RPMI8226 (cell line): ENCODE measurements at places on chromosomes 3 and 15.

- peak; percentile 65 for DNase-seq
Measured at GRCh38 chr3:112767177-112767576, 79.5 kb downstream of the CD200R1L start.

DNA sequence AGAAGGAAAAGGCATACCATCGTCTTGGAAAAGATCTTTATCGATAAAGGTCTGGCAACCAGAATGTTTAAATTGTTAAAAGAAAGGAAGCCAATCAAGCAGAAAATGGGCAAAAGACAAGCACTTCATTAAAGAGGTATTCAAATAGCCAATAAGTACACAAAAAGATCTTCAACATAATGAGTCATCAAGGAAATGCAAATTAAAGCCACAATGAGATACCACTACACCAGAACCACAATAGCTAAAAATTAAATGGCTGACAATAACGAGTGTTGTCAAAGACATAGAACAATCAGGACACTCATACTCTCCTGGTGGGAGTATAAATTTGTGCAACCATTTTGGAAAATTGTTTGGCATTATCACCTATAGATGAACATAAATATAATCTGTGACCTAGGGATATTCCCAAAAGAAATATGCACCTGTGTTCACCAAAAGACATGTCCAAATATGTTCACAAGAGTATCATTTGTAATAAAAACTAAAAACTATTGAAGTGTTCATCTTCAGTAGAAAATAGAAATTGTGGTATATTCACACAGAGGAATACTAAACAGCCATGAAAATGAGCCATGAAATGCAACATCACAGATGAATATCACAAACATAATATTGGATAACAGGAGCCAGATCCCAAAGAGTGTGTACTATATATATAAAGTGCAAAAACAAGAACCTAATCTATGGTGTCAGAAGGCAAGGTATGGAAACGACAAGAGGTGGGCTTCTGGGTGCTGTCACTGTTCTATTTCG lies 14.4 kb upstream of the BTBD1 start:
- DNase-seq = no peak

GRCh38 chr15:66065325-66065724 lies 188.2 kb downstream of the MEGF11 start:
- no peak for DNase-seq

DNA sequence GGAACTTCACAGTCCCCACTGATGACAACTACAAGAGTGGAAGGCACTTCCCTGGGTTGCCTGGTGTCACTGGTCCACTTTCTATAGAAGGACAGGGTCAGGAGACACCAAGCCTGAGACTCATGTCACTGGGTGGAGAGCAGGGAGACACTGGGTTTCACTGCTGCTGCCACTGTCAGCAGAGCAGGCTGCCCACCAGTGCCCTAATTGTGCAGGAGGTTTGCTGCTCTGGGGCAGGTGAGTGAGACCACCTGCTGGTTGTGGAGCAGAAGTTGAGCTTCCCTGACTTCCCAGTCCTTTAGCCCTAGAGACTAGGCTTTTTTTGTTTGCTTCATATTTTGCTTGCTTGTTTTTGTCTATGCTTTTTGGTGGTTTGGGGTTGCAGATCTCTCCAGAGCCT lies 528.4 kb upstream of the RGMA start:
- no peak for DNase-seq

DNA sequence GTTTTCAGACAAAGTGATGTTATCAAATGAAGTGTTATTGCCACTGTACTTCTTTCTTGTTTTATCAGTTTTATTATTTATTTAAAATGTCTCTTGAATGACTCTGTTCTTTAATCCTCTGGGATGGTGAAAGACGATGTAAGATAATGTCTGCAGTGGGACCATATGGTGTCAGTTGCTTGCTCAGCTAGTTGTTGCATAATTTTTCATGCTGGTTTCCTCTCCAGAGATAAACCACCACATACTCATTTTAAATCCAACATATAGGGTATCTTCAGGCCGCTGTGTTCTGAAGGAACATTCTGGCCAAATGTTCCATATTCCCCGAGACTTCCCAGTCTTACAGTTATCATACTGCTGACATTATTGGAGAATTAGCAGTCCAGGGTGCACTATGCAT lies 75.9 kb downstream of the GABRG3 start:
- no peak for DNase-seq

DNA sequence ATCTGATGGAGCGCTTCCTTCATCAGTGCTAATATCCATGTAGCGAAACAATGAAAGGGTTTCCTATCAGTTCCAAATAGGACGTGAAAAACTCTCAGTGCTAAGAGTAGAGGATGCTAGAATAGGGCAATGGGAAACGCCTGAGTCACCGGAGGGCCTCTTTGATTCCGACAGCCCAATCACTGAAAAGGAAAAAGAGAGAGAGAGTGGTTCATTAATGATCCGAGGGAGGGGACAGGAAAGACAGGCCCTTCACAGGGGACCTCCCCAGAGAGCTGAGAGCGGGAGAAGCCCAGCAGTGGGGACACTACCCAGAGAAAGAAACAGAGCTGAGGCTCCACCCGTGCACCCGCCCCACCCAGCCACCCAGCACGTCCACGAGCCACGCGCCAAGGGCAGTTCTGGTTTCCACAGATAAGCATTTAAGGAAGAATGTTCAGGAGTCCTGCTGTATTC lies 76.9 kb downstream of the RPN1 start:
- DNase-seq = no peak

- DNase-seq = no peak
Measured at GRCh38 chr3:28042707-28043106, 198.7 kb upstream of the CMC1 start.

- peak; percentile 68 for DNase-seq
Measured at GRCh38 chr3:46496746-46497555, 825 bp upstream of the RTP3 start.

GRCh38 chr3:12663401-12663935 lies 449 bp downstream of the RAF1 start:
- DNase-seq = no peak

DNA sequence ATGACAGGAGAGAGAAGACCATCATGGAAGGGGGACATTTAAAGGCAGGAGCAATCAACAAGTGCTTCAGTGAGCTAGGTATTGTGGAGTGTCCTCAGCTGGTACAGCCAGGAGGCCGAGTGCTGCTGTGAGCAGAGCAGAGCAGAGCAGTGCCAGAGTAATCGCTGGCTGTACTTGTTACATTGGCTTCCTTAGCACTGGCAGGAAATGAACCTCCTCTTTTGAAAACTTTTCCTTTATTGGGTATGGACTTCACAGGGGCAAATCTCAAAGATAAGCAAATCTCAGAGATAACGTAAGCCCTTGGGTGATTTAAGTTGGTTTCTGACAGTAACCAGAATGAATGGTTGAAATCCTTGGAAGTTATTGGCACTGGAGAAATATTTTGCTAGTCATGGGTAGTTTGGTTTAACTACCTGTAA lies 2.1 kb downstream of the SH3GL3 start:
- DNase-seq = no peak

- DNase-seq = no peak
Measured at GRCh38 chr3:22777834-22778233, 425.3 kb upstream of the UBE2E2 start.

DNA sequence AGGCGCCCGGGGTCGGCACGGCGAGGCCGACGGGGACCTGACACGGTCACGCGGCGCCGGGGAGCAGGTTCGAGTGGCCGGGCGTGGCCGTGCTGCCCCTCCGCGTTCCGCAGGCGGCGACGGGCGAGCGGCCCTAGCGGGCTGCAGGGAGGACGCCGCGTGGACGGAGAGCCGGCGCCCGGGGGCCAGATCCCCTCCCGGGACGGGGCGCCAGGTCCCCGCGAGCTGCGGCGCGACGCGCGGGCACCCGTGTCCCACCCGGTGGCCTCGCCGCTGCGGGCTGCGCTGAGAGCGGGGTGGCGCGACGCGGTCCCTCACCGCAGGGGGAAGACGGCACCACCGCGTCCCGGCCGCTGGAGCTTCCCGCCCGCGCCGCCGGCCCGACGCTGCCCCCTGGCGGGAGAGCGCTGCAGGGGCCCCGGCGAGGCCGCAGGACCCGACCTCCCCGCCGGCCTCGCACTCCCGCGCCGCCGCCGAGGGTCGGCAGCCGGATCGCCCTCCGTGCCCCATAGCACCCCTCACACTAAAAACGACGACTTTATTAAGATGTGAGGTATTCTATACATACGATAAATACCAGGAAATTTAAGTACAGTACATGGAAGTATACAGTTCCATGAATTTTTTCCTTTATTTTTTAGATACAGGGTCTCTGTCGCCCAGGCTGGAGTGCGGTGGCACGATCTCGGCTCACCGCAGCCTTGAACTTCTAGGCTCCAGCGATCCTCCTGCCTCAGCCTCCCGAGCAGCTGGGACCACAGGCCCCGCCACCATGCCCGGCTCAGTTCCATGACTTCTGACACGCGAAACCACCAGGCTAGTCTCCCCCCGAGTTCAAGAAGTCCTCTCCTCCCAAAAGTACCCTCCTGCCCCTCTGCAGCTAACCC lies 1.3 kb upstream of the PIGZ start:
- peak; percentile 81 for DNase-seq

GRCh38 chr3:128080323-128081080 lies 28.3 kb downstream of the SEC61A1 start:
- DNase-seq = no peak

DNA sequence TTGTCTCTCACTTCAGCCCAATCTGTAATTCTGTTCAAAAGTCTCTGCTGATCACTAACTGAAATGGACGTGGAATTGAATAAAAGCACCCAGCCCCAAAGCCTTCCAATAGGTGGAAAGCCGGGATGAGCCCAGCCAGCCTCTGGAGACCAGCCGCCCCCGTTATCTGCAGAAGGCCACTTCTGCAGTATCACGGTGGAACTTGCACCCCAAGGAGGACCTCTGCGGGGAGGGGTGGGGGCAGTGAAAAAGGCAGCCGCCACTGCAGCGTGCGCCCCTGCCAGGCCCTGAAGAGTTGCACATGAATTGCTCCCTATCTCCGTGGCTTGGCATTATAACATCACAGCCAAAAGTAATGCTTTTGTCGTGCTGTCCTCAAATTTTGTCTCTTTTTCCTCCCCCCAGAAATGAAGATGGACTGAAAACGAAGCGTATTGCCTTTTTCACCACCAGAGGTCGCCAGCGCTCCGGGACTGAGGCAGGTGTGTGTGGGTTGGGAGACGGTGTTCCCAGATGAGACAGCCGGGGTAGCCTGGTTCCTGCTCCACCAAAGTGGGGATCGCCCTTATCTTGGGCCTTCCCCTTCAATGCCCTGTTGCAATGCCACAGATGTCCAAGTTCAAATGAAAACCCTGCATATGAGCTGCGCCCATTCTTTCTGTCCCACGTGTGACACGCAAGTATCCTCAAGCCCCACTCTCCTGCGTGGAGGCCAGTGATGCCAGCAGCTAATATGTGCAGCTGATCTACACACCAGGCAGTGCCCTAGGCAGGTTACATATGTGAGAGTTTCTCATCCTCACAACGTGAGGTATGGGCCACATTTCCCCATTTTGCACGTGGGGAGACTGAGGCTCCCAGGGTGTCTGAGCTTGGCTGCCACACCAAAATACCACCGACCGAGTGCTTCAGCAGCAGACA lies 96.0 kb downstream of the LRRK1 start:
- DNase-seq = peak; percentile 59

- DNase-seq = no peak
Measured at GRCh38 chr3:4107430-4107829, 195.7 kb upstream of the SETMAR start.

DNA sequence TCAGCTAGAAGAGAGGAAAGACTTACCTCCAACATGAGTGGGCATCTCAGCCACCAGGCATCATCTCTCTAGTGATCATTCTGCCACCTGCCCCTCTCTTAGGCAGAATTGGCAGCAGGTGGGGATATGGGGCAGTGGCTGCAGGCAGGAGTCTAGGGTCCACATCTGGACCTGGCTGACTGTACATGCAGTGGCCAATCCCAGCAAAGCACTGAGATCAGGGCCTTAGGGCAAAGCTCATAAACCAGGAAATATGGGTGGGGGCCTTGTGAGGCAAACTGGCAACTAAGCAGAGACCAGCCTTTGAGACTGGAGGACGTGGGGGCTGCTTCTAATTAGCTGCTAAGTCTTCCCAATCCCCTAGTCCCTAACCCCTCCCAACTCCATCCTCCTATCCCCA lies 12.9 kb downstream of the POMGNT2 start:
- no peak for DNase-seq

- DNase-seq = peak; percentile 43
Measured at GRCh38 chr15:94229591-94230369, 1.6 kb upstream of the MCTP2 start.

- no peak for DNase-seq
Measured at GRCh38 chr3:10312861-10313260, 8.1 kb downstream of the SEC13 start.

- no peak for DNase-seq
Measured at GRCh38 chr3:13022348-13023234, 50.6 kb downstream of the IQSEC1 start.

- DNase-seq = no peak
Measured at GRCh38 chr3:53259427-53260259, 3.8 kb upstream of the TKT start.

GRCh38 chr15:40418126-40418525 lies 12.5 kb downstream of the IVD start:
- DNase-seq = no peak

GRCh38 chr3:150114273-150114672 lies 143.6 kb upstream of the PFN2 start:
- DNase-seq = no peak

GRCh38 chr3:95738045-95738444 lies 1076.3 kb upstream of the EPHA6 start:
- no peak for DNase-seq

DNA sequence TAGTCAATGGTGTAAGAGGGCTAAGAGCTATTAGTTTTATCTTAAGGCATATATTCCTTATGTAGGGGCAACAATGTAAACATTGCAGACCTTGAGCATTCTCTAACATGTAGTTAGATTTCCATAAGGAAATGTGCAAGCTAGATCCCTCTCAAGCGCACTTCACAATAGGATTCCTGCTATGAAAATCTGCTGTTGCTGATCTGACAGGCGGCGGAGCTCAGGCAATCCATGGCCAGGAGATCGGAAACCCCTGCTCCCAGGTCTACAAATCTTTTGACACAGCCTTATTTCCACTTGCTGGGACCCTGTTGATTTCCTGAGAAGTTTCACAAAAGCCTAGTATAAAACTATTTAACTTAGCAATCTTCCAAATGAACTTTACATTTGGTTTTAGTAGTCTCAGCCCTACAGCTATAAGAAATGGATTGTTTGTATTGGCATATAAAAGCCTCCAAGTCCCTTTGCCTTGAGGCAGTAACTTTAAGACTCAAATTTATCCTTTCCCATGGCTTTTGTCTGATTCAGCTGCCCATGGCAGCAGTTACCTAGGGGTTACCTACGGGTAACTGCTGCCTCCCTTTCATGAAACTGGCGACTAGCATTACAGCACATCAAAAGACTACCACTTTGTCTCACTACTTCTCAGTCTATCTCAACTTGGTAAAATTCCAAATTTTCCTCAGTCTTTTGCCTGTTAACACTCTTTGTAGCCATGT lies 22.7 kb downstream of the TRA2B start:
- no peak for DNase-seq

GRCh38 chr15:48144889-48145288 lies 24.1 kb downstream of the SLC24A5 start:
- DNase-seq = peak; percentile 37

GRCh38 chr3:195208183-195208582 lies 62.8 kb downstream of the XXYLT1 start:
- DNase-seq = peak; percentile 73

- DNase-seq = no peak
Measured at GRCh38 chr3:70020906-70021660, 21.6 kb downstream of the SAMMSON start.
